ENCODE measurements at places on chromosomes 2 and 18.

- DNase-seq = no peak
Observed at GRCh38 chr2:27303093-27304025, 4.9 kb downstream of the UCN start.

GRCh38 chr2:14081521-14081920, 551.0 kb upstream of the LRATD1 start:
- DNase-seq = no peak

- DNase-seq = no peak
Observed at GRCh38 chr2:150526006-150526405, 38.5 kb upstream of the RND3 start.

- DNase-seq = no peak
Observed at GRCh38 chr18:7726522-7726921, 159.4 kb downstream of the PTPRM start.

DNA sequence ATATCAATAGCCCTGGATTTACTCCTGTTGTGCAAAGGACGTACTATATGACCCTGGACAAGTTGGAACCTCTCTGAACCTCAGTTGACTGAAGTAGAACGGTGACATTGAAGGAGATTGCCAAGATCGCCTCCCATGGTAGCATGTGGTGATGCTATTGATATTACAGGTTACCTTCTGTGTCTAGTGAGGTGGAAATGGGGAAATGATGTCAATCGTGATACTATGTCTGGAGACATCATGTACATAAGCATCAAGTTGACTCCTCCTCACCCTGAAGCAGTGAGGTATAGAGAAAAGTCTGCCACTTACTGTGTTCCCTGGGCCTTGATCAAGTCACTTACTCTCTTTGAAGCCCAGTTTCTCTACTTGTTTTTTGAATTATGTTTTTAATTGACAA, 93.9 kb downstream of the KLF7 start:
- no peak for DNase-seq

GRCh38 chr2:68236876-68237275, 15.5 kb downstream of the PPP3R1 start:
- no peak for DNase-seq

DNA sequence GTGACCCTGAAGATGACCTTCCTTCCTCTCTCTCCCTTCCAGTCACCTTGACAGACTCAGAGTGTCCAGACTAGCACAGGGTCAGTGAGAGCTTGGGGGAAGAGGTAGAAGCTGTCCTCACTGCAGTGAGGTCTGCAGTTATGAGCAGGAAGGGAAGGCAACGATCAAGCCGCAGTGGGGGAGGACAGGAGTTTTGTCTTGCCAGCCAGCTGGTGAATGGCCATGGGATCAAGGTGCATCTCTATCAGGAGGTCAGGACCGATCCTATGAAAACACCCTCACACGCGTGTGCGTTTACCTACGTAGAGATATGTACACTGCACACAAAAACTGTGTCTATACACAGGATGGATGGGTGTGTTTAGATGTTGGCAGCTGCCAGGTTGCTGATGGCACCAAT, 83.2 kb downstream of the THNSL2 start:
- DNase-seq = no peak

- DNase-seq = no peak
Observed at GRCh38 chr2:62787386-62787785, 81.9 kb downstream of the EHBP1 start.

- DNase-seq = no peak
Observed at GRCh38 chr18:59707306-59707705, 10.1 kb upstream of the CCBE1 start.

DNA sequence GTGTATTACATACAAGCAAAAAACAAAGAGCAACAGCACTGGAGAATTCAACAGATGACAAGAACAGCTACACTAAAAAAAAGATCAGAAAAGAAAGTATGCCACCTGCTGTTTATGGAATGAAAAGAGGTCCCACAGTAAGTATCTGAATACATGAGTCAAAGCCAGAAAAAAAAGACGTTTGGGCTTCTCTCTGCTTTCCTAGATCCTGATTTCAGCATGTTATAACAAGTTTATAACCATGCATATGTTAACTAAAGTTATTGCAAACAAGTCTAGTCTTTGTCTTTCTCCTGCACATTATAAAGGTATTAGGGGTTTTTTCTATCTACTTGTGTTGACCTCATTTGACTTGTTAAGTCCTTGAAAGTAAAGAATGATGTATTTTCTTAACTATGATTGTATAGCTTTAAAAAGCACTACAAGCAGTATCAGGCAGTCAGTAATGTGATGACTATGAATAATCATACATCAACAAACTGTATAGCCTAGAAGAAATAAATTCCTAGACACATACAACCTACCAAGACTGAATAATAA, 108.5 kb upstream of the COL5A2 start:
- DNase-seq = no peak

DNA sequence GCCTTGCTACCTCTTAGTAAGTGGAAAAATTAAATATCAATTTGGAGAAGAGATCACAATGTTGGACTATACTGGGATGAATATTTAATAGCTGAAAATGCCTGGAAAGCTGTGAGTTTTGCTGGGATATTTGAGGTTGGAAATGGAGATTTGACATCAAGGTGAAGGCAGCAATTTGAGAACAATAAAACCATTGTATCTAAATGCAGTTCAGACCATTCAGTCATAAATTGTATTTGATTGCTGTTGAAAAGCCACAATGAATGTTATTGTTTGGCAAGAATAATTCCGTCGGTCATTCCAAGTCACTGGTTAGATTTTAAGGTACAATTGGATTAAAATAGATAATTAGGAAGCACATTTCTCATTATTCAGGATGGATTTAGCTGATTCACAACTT, 325.6 kb downstream of the HRH4 start:
- DNase-seq = no peak

- no peak for DNase-seq
Observed at GRCh38 chr2:189698020-189698887, 23.8 kb downstream of the ANKAR start.

- DNase-seq = no peak
Observed at GRCh38 chr18:55465313-55465712, 122.7 kb downstream of the TCF4 start.

- no peak for DNase-seq
Observed at GRCh38 chr2:191049728-191050639, 36.0 kb upstream of the STAT1 start.

- DNase-seq = no peak
Observed at GRCh38 chr2:163133602-163134001, 295.0 kb upstream of the KCNH7 start.

DNA sequence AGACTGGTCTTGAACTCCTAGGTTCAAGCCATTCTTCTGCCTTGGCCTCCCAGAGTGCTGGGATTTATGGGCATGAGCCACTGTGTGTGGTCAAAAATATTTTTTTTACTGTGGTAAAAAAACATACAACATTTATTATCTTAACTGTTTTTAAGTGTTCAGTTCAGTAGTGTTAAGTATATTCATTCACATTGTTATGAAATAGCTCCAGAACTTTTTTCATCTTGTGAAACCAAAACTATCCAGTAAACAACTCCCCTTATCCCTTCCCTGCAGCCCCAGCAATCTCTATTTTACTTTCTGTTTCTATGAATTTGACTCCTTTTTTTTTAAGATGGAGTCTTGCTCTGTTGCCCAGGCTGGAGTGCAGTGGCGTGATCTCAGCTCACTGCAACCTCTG, 9.3 kb downstream of the RMC1 start:
- DNase-seq = no peak

- peak; percentile 88 for DNase-seq
Observed at GRCh38 chr18:13800505-13801259, 23.3 kb upstream of the MC5R start.

- no peak for DNase-seq
Observed at GRCh38 chr2:114219456-114219855, 223.0 kb upstream of the DPP10 start.

DNA sequence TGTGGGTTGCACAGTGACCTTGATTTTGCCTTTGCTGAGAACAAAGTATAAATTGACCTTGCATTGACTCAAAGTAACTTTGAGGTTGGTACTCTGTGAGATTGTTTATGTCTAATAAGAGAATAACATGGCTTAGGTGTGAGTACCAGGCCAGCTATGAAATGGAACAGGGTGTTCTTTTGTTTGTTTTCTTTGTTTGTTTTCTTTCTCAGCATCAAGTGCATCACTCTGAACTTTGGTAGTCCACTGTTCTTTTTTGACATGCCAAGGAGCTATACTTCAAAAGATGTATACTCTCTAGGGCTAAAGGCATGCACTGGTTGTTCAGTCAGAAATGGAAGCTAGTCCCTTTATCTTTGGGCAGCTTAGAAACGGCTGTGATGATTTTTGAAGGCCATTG, 5.1 kb downstream of the ABCB11 start:
- DNase-seq = no peak

GRCh38 chr2:40625849-40626248, 174.0 kb upstream of the SLC8A1 start:
- no peak for DNase-seq

GRCh38 chr2:106582148-106583143, 95.3 kb downstream of the CD8B2 start:
- DNase-seq = peak; percentile 66

GRCh38 chr2:99101697-99102096, 39.8 kb upstream of the C2orf15 start:
- DNase-seq = no peak

DNA sequence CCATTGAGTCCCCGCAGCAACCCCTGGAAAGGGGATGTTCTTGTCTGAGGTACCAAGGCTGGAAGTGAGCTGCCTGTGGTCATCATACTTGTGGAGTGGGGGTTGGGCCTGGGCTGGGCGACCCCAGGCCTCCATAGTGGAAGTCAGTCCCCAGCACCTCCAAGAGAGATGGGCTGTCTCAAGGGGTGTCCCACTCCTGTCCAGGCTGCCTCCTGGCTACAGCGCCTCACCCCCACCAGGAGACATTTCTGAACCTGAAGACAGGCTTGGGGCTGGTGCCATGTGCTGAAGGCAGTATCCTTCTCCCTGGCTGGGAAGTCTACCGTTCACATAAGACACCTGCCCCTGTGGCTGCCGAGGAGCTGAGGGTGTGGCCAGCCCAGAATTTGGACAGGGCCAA, 28.9 kb downstream of the INHBB start:
- no peak for DNase-seq

DNA sequence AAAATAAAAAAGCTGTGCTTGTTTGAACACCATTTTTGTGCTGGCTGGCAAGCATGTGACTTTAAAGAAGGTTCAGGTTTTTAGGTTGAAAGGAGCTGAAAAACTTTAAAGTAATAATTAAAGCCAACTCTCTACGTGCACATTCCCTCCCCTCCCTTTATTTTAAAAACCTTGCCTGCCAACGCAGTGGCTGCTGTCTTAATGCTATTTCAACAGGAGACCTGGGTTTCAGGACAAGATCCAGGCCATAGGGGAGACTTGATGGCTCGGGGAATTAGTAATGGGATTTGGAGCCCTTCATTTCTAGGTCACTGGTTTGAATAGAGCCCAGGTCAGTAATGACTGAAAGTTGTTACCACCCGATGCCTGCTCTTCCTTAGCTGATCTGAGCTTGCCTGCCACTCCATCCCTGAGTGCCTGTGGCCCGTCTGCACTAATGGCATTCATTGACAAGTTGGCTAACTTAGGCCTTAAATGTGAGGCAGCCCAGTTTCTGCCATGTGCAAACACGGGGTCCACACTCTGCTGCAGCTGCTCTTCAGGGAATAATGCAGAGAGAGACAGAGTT, 1233.2 kb upstream of the ZEB2 start:
- no peak for DNase-seq

DNA sequence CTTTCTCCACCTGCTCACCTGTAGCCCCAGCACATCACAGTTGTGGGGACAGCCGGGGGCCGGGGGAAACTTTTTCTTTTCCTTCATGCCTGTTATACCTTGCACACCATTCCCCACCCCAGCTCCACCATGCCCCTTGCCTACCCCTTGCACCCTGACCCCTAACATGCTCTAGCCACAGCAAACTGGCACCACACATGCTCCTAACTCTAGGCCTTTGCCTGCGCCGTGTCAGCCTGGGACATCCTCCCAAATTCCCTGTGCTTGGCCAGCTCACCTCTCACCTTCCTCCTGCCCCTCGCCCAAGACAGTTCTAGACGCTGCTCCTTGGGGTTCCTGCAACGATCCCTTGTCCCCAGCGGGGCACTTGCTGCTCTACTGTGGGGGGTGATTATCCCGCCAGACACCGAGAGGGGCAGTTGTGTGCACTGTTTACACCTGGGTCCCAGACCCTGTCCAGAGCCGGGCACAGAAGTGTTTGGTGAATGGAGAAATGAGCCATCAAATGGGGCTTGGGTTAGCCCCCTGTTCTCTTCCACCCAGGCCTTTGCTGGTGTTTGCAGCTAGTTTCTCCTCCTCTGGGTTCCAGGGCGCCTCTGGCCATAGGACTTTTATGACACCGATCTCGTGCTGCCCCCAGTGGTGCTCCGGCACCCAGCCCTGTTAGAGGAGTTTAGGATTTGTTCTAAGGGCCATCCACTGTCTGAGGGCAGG, 129.8 kb downstream of the CTIF start:
- DNase-seq = no peak

DNA sequence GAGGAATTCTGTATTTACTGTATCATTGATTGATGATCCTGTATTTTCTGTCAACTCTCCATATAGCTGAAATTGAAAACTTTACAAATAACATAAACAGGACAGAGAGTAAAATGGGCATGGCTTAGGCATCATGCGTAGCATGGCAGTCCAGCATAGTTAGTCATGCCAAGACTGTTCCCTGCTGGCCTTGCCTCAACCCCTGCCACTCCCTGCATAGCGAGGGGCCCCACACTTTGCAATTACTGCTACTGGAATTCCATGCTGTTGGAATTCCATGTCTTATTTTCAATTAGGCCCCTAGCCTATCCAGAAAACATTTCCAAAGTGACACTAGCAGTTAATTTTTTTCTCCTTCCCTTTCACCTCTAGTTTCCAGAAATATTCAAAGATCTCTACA, 15.1 kb upstream of the SOX11 start:
- DNase-seq = no peak

DNA sequence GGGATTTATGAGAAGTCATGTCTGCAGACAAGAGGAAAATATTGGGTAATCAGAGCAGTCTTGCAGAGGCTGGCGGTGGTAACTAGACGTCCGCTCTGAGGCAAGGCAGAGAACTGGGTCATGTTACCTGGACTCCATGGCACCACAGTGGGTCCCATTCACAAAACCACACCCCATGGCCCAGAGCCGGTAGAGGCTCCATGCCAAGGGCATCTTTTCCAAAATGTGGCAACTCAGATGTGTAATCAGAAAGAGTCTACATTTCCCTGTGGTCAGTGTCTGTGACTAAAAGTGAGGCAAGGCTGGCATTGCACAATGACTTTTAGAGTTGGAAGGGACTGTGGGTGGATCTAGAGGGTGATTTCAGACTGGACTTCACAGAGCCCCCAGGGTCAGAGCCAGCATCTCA, 113.1 kb downstream of the MREG start:
- DNase-seq = peak; percentile 42

GRCh38 chr2:160491911-160492371, 1.7 kb downstream of the RBMS1 start:
- DNase-seq = no peak
